ENCODE measurements at places on chromosomes 13 and 19.

GRCh38 chr13:77952276-77952675, 33.6 kb upstream of the EDNRB start:
- no peak for DNase-seq

GRCh38 chr19:40609561-40610395, 8.6 kb downstream of the LTBP4 start:
- peak; percentile 75 for DNase-seq

DNA sequence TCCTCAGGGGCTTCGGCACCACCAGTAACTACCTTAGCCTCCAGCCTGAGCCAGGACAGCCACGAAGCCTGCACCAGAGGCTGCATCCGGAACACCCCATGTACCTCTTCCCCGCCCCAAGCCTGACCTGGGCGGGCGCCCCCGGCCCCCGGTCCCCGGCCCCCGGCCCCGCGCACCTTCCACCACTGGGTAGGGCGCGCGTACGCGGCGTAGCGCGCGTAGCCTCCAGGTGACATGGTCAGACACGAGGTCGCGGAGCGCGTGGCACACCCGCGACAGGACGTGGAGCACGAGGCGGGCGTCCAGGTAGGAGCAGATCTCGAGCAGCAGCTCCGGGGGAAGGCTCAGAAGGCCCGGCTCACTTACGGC, 450 bp downstream of the FBXW9 start:
- DNase-seq: no peak

GRCh38 chr19:3190921-3191805, 5.4 kb downstream of the NCLN start:
- DNase-seq: no peak

- no peak for DNase-seq
Observed at GRCh38 chr13:89514534-89515312, 1832.8 kb upstream of the MIR17HG start.

- no peak for DNase-seq
Observed at GRCh38 chr19:6236310-6237291, 43.2 kb downstream of the MLLT1 start.

DNA sequence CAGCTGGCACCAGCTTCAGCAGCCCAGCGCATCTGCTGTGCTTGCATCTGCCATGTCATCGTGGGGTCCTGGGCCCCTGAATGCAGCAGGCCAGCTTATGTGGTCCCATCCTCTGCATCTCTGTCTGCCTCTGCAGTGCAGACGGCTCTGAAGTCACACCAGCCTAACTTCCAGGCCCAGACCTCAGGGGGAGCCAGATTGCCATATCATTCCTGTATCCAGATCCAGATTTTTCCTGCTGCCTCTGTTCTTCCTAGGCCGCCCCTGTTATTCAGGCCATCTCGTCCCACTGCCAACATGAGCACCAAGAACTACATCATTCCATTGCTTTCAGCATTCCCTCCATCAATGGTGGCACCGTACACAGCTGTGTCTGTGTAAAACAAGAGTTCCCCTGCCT, 571.6 kb downstream of the UQCRFS1 start:
- no peak for DNase-seq

- no peak for DNase-seq
Observed at GRCh38 chr13:34161931-34162543, 344.1 kb downstream of the RFC3 start.

- no peak for DNase-seq
Observed at GRCh38 chr13:48112896-48113755, 18.2 kb upstream of the MED4 start.

GRCh38 chr19:8811315-8812172, 20.6 kb downstream of the ZNF558 start:
- no peak for DNase-seq

GRCh38 chr13:30126903-30127428, 180.4 kb downstream of the KATNAL1 start:
- no peak for DNase-seq

- no peak for DNase-seq
Observed at GRCh38 chr13:96072392-96072791, 17.5 kb upstream of the HS6ST3 start.

- DNase-seq: peak; percentile 3
Observed at GRCh38 chr19:32498648-32499200, 82.3 kb upstream of the PDCD5 start.

DNA sequence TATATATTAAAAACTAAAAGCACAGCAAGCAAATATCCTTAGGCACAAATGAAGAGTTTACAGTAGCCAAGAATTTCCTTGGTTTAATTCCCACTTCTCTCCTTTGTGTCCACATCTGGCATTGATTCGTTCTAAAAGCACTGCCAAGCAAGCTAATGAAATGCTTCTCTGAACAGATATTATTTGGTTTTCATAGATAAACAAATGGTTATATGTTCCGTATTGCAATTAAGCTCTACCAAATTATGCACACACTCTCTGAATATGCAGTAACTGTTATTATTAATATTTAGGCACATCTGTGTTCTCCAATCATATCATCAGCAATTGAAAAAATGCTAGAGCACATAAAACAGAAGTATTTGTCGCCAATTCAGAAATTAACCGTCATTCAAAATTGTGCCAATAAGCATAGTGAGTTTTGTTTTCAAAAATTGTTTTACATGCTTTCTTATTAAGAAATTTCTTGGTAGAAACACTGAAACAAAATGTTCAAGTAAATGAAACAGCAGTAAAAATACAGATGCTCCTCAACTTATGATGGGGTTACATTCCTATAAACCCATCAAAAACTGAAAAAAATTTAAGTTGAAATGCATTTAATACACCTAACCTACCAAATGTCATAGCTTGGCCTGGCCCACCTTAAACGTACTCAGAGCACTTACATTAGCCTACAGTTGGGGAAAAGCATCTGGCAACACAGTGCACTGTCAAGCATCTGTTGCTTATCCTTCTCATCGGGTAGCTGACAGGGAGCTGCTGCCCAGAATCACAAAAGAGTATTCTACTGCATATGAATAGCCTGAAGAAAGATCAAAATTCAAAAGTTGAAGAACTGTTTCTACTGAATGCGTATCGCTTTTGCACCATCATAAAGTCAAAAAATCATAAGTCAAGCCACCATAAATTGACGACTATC, 2134.7 kb downstream of the PCDH9 start:
- no peak for DNase-seq

- DNase-seq: no peak
Observed at GRCh38 chr13:77513719-77514335, 21.7 kb upstream of the SCEL start.

DNA sequence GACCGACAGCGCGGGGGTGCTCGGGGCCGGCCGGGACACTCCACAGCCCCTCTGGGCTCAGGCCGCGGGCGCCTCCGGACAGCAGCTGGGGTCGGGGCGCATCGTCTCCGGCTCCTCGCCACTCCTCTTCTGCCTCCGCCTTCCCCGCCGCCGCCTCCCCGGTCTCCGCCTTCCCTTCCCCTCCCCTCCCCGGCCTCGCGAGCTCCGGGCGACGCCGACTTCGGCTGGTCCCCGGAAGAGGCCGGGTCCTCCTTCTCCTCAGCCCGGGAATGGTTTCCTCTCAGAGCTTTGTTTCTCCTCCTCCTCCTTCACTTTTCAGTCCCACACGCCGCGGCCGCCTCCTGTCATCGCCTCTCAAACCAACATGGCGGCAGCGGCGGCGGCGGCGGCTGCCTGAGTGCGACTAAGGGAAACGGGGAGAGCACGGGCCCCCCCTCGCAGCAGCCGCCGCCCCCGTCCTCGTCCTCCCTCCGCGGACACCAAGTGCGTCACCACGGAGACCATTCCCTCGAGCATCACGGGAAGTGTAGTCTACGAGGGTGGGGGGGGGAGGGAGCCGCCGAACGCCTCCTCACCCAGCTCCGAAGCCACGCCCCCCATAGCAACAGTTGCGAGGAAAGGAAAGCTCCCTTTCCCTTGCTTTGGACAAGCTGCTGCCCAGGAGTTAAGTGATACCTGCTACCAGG, at the start of gene UBL3:
TSS of gene UBL3 (minus strand) at position 405 of the 686 bp plus-strand sequence. CDS start 1,079 bp downstream, outside the sequence.
- peak; percentile 92 for DNase-seq

- DNase-seq: no peak
Observed at GRCh38 chr13:48600374-48601364, 53.1 kb upstream of the CYSLTR2 start.

DNA sequence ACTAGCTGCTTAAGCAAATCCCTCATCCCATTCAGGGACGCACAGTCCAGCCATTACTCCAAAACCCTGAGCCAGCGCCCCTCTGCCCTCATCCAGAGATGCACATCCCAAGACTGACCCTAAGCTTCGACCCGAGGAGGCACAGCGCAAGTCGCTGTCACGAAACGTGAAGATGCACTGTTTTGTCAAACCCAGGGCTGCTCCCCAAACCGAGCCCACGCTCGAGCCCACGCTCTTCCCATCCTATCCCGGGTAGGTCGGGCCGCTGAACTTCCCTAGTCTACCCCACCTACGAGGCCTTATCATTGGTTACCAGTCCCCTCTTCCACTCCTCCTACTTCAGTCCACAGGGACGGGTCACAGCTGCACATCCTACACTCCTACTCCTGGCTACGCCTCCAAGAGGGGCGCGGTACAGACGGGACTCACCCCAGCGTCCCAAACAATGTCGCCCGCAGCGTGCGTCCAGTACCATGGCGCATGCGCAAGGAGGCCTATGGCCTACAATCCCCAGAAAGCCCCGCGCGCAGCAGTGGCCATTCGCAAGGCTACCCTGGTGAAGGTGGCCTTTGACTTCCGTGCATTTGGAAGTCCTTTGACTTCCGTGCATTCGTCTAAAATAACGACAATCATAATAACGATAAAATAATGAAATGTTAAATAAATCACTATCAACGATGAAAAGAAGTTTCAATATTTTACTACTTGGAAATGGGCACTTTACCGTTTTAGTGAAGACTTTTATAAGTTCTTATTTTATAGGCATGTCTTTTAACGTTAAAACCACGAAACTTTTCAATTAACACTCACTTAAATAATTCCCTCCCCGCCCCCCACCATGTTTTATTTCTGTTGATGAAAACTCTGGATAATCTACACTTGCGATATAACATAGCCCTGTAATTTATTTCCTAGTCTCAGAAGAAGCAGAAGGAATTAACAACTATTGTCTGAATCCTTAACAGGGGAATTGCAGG, at the start of gene ZNF285:
TSS of gene ZNF285 (minus strand) at position 470 of the 977 bp plus-strand sequence. CDS start 4,395 bp downstream, outside the sequence.
- peak; percentile 19 for DNase-seq

GRCh38 chr19:55369653-55370304, 484 bp downstream of the IL11 start:
- DNase-seq: no peak

GRCh38 chr19:34229721-34230120, 24.6 kb upstream of the GARRE1 start:
- no peak for DNase-seq

DNA sequence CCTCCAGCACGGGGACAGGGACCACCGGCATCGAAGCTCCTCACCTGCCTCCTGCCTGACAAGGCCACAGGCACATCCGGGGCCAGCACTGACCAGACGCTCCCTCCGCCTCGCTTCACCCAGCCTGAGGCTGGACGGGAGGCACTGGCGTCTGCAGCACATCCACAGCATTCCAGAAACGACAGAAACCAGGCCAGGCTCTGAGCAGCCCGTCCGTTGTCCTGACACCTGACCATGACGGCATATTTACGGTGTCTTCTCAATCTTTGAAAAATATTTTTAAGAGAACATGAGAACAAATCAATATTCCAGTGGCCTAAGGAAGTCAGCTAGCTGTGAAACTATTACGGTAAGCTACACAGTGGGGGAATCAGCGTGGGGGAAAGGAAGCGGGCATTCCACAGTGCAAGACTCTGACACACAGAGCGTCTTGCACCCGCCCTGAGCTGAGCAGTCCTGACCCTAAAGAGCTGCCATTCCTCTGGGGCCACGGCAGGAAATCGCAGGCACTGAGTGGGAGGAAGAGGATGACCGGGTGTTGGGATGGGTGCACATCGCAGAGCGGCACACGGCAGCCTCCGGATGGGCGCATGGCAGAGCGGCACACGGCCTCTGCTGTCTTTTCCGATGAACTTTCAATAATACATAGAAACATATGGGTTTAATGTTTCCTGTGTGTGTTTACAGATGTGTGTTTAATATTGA, 26.8 kb downstream of the RASA3 start:
- DNase-seq: no peak

GRCh38 chr19:47257411-47258169, 1.3 kb downstream of the CCDC9 start:
- DNase-seq: no peak

GRCh38 chr13:99582511-99582910, 81.2 kb downstream of the TM9SF2 start:
- no peak for DNase-seq

DNA sequence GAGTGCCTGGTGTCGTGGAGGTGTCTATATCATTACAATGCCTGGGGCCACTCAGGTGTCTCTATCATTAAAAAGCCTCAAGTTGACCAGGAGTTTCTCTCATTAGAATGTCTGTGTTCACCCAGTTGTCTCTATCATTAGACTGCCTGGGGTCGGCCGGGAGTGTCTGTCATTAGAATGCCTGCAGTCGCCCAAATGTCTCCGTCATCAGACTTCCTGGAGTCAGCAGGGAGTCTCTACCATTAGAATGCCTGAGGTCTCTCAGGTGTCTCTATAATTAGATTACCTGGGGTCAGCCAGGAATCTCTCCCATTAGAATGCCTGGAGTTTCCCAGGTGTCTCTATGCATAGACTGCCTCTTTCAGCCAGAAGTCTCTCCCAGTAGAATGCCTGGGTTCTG, 1477.6 kb downstream of the UQCRFS1 start:
- DNase-seq: no peak

All from activated CD8-positive, alpha-beta memory T cell treated with anti-CD3 and anti-CD28 coated beads for 1 hour (primary cell).